Hematopoietic multipotent progenitor cell (in vitro differentiated cells): ENCODE measurements at places on chromosomes 13 and 19. TPM values are rescaled to one million over a fixed set of nuclear protein-coding genes. Genes with fewer than 3 reads are reported as not detected.

The PRDX2 gene
- 278 TPM for total RNA-seq

- no peak for DNase-seq
These were observed 9.3 kb downstream of the HOOK2 start for GRCh38 chr19:12766051-12766521.

DNA sequence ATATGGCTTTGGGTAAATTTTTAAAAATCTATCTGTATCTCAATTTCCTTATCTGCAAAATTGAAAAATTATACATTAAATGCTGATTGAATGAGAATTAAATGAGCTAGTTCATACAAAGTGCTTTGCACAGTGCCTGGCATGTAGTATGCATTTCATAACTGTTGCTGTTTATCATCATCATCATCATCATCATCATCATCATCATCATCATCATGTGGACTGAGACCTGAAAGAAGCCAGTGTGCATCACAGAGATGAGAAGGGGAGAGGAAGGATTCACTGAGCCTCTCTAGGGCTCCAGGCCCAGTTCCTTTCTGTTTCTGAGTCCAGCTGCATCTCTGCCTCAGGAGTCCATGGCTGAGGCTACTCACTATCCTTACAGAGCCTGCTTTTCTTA, 6.9 kb upstream of the ZC3H13 start:
- no peak for DNase-seq

DNA sequence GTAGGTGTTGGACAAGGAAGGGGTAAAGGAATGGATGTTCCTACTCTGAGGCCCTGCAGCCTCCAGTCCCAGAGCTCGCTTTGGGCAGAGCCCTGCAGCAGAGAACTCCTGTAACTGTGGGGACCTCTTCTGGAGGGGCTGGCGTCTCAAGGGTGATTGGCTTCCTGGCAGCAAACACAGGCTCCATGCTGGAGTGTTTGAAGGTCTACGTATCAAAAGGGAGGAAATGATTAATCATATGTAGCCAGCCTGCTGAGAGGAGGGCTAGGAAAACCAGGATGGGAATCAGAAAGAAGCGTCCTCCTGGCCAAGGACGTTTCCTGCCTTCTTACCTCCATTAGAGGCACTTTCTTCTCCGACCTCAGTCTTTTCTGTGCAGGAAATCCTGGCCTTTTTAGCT, 208.5 kb downstream of the TSHZ3 start:
- peak; percentile 4 for DNase-seq

GRCh38 chr13:99313941-99314340, 6.7 kb upstream of the GPR183 start:
- no peak for DNase-seq

The KANK3 gene
- 0.27 TPM for total RNA-seq

The SAMD4B gene
- total RNA-seq = 84.8 TPM

DNA sequence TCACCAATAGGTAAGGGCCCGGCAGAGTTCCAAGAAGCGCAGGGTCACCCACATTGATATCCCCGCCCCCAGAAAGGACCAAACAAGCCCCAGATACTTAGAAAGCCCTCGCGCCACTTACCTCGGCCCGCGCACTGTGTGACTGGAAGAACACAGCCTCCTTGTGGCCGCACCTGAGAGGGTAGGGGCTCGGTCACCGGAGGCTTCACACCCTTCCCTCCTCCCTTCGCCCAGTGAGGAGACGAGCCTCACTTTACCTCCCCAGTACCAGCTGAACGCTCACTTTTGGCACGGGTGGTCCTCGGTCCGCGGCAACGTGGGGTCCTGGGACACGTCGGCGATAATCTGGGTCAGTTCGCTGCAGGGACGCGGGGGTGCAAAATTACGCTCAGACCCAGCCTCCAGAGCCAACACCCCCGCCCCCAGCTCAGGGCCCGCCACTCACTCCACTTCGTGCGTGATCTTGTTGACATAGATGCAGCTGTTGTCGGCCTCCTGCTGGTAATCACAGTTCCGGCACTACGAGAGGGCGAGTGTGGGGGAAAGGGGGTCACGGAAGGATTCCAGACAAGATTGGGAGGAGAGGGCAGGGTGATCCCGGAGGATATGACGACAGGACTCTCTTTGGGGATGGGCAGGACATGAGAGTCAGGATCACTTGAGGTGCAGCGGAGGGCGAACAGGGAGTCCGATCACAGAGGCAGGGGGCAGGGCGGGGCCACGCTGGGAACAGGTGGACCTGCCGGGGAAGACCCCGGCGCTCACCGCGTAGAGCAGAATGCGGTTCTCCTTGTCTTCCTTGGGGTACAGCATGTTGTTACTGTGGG, 568 bp downstream of the POLR2I start:
- peak; percentile 18 for DNase-seq

DNA sequence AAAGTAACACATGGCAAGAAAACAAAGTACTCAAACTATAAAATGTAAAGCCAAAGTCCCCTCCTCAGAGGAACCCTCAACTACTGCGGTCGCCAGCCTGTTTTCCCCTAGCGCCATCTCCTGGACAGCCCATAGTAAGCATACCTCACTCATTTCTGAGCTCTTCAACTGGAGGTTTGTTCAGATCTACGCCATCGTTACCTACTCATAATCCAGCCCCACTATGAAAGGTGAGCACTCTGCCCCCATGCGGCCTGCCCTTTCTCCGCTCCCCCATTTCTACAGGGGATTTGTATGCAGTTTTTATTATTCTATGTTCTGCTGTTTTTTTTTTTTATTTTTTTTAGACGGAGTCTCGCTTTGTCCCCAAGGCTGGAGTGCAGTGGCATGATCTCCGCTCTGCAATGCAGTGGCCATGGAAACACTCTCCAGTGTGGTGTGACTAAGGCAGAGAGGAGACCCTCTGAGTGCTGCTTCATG, 26.2 kb downstream of the OPA3 start:
- peak; percentile 24 for DNase-seq

The ADPRHL1 gene
- 0.27 TPM for total RNA-seq

The KIR3DL2 gene
- under 0.01 TPM for total RNA-seq

GRCh38 chr13:52644108-52644507, 1.9 kb downstream of the HNRNPA1L2 start:
- no peak for DNase-seq

- DNase-seq = peak; percentile 42
These were observed 50.3 kb upstream of the SIN3B start for GRCh38 chr19:16778796-16779411.

The ZNF154 gene
- 15.1 TPM for total RNA-seq

GRCh38 chr13:83895994-83896580, 13.8 kb upstream of the SLITRK1 start:
- no peak for DNase-seq

DNA sequence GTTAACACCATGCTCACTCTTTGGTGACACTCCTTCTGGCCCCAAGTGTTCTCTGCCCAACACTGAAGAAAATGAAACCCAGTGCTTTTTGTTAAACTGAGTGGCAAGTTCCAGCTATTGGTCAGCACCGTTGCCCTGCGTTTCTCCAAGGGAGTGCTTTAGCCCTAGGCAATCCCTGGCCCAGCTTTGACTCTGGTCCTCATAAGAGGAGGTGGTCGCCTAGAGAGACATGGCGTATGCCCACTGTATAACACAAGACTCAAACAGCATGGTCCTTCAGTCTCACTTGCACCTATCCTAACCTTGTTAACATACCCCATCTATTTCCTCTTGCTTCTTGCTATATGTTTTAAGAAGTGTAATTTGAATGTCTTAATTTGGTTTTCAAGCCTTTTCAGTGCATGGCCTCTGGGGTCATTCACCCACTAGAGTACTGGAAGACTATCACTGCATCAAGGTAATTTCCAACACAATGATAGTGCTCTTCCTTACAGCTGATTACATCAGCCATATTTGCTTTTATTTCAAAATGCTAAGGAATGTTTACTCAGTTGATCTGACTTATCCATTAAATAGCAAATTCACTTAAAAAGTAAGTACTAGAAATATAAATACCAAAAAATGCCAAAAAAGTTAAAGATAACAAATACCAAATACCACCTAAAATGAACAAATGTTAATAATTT, 190.5 kb upstream of the SOX21 start:
- no peak for DNase-seq

DNA sequence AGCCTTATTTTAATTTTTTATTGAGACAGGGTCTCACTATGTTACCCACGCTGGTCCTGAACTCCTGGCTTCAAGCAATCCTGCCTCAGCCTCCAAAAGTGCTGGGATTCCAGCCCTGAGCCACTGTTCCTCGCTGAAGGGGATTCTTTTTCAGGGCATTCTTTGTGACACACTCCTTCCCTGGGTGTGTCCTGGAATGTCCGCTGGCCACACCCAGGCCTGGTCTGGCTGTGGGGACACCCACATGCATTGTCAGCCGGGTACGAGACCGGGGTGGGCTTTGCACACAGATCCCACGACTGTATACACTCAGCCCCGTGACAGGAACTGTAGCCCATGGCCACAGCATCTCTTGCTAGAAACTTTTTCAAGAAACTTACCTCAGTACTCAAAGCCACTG, 34.4 kb upstream of the GATAD2A start:
- no peak for DNase-seq

DNA sequence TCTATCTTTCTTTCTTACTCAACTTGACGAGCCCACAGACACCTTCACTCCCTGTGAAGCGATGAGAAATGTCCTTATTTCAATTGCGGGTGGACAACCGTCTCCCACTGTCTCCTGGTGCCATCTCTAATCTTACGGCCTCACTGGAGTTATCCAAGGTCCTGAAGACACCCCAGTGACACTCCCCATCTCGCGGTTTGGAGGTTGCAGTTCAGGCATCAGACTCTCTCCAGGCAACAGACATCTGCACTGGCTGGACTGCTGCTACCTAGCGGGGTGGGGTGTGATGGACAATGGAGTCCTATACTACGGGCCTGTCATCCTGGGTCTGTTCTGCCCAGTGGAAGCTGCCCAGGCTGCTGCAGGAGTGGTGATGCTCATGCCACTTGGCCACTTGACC, 18.3 kb upstream of the IRS2 start:
- DNase-seq = no peak

The AMH gene
- 2.2 TPM for total RNA-seq

DNA sequence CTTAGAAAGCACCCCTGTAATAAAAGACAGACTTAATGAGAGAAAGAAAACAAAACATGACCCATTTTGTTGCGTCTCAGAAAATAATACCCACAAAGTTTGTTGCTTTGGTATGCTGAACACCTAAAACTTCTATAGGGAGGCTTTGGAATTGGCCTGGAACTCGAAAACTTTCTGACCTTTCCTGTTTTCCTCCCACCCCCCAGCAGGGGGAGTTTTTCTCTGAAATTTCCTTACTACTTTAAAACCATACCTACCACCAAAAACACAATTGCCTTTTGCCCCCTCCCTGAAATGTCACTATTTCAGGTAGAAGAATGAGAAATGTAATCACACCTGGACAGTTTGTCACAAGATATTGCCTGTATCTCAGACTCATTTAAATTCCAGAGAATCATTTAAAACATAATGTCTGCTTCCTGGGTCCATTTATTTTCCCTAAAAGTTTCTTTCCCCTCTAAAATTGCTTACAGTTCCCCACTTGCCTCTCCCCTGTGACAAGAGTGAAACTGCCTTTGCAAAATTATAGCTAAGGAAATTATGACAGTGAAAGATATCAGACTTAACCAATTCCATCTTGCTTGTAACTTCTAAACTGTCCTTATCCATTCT, 2700.2 kb downstream of the PCDH9 start:
- DNase-seq = peak; percentile 47

- DNase-seq = no peak
These were observed 15.6 kb downstream of the ZNF599 start for GRCh38 chr19:34757441-34757840.

DNA sequence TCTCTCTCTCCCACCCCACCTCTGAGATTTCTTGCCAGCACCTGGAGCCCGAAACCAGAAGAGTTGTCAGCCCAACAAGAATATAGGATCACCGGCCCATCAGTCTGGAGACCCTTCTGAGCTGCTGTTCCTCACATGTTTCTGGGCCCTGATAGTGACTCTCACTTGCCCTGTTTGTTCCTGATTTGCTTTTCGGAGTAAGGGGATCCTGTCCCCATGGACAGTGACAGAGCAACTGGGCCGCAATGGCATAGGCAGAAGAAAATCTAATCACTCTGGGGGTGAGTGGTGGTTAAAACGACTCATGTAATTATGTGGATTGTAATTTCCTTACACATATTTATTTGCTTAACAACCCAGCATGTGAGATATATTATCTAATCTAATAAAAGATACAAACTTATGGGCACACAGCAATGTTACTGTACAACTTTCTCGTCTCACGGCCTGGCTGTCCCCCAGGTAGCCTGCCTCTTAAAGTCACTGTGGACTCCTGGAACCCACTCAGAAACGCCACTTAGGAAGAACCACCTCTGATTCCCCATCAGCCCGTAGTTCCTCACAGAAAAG, 663 bp upstream of the SMAD9 start:
- DNase-seq = no peak

The ZNF317 gene
- total RNA-seq = 36.6 TPM

The ELSPBP1 gene
- total RNA-seq = not detected

- peak; percentile 52 for DNase-seq
These were observed 52.7 kb downstream of the TRPM4 start for GRCh38 chr19:49210108-49210900.

DNA sequence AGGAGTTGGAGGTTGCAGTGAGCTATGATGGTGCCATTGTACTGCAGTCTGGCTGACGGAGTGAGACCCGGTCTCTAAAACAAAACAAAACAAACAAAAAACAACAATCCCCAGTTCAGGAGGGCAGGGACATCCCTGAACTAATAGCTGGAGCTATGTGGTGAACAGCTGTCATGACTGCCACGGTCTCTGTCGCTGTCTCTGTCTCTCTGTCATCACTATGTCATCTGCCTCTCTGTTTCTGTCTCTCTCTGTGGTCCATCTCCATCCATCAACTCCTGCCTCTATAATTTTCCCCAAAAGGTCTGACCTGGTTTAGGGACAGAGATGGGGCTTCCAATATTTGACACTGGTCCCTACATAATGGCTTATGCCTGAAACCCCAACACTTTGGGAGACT, 7.4 kb downstream of the ITPKC start:
- no peak for DNase-seq

GRCh38 chr13:90388887-90389452, 958.5 kb upstream of the MIR17HG start:
- DNase-seq = no peak

DNA sequence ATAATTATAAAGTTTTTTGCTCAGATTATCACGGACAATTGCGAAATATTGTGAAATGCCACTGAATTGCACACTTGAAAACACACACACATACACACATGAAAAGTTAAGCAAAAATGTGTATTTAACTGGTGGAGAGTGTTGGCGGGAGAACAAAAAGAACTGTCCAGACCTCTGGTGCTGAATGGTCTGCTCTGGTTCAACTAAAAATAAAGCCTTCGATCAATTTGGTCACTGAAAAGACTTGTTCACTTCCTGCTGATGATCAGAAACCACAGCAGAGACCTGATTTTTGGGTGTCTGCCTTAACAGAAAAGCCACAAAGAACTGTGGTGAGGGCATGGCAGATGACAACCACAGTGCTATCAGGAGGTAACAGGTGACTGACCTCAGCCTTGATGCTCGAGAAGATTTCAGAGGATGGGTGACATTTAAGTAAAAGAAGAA, 4.0 kb upstream of the IGFL1 start:
- peak; percentile 10 for DNase-seq

DNA sequence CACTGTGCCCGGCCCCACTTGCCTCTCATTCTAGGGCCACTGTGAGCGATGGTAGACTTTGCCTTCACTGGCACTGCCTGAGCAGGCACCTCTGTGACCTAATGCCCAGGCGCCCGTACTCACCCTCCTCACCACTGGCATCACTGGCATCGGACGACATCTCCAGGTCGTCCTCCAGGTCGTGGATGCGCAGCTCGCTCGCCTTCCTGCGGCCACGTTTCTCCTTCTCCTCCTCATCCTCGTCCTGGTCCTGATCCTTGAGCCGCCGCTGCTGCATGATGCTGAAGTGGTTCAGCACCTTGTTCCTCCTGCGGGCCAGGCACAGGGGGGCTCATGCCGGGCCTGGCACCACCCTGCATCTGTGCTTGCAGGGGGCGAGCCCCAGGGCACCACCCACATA, 7.5 kb upstream of the PSPN start:
- no peak for DNase-seq

The SMIM24 gene
- total RNA-seq = 75.7 TPM
